ENCODE measurements at places on chromosomes 5 and 9. TPM values are rescaled to one million over a fixed set of nuclear protein-coding genes. Genes with fewer than 3 reads are reported as not detected.

Gene PCDHB5
- 61.8 TPM for total RNA-seq

Gene LRSAM1
- total RNA-seq, result 22.8 TPM

Gene FAM200C
- total RNA-seq, result not detected

Gene ZDHHC12
- 49.6 TPM for total RNA-seq

Gene TMEM171
- total RNA-seq, result not detected

Gene ARID3C
- not detected for total RNA-seq

Gene PDZD2
- 8.1 TPM for total RNA-seq

Gene PCDHB10
- total RNA-seq, result 0.21 TPM

Gene TMC1
- total RNA-seq, result not detected

Gene DMRT3
- not detected for total RNA-seq

Gene BARX1
- not detected for total RNA-seq

DNA sequence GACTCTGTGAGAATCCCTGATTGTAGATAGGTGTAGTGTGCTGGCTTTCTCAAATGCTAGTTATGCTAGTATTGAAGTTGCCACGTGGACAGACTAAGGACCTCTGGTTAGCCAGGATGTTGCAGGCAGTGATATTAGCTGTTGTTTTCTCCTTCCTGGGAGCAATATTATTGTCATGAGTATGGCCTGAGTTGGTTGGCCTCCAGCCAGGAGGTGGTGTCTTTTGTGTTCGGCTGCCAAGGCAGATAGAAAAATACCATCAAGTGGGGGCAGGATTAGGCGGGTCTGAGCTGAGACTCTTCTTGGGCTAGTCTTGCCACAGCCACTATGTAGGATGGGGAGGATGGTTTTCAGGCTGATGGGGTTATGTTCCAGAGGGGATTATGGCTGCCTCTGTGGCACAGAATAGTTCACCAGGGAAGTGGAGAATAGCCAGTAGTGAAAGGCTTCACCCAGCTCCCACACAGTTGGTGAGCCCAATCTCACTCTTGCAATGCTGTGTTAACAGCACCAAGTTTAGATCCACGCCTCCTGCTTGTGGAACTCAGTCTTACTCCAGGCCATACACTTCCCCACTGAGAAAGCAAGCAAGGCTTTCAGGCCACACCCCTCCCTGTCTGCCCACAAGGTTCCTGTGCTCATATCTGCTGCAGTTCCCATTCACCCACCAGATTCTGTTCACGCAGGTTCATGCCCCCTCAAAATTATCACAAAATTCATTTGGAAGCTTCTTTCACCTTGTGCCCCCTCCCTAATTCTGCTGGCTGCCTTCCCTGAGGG, 31.2 kb downstream of the GHR start:
- DNase-seq, result no peak

- no peak for DNase-seq
Observed at GRCh38 chr9:1198085-1198484, 147.9 kb downstream of the DMRT2 start.

GRCh38 chr5:16922430-16922829, 13.7 kb downstream of the MYO10 start:
- DNase-seq, result no peak

DNA sequence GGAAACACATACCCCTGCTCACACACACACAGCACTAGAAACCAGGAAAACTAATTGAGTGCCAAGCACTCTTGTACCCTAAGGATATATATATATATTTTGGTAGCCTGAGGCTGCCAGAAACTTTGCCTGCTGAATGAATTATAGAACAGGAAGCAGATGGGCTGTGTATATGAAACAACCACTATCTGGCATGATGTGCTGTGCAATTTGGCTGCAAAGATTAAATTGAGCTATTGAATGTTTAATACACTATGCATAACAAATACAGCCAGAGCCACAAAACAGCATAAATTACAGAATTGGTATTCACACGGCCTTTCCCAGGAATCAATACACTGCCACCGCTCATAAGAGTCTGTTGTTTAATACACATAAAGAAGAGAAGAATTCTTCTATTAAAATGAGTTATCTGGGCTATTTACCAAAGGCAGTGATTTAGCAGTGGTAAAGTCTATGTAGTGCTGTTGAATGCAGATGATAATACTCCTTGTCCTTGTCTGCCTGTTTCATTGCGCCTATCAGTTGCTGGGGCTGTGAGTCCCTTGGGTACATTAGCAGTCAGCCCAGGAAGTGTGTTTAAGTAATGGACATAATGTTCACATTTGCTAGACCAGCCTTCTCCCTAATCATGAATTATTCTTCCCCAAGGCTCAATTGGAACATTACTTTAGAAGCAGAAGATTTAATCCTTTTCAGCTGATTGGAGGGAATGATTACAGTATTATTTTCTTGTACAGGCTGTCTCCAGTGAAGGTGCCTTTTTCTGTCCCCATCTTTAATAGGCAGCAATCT, 294.3 kb downstream of the TLE1 start:
- DNase-seq, result no peak

GRCh38 chr5:76744632-76745031, 28.7 kb downstream of the F2R start:
- DNase-seq, result no peak

DNA sequence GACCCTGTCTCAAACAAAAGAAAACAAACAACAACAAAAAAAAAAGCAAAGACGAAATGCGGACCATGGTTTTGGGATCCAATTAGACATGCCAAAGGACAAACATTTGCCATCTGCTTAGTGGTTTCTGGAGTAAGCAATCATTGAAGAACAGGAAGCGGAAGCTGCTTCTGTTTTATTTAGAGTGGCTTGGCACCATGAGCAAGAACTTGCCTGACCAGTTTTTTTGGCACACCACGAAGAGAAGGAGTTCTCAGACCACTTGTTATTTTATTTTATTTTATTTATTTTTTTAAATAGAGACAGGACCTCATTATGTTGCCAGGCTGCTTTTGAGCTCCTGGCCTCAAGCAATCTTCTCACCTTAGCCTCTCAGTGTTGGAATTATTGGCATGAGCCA, 17.0 kb downstream of the BTF3 start:
- DNase-seq, result no peak

GRCh38 chr5:11822598-11822997, 81.6 kb downstream of the CTNND2 start:
- no peak for DNase-seq

- DNase-seq, result peak; percentile 37
Observed at GRCh38 chr9:37466037-37466709, 923 bp upstream of the ZBTB5 start.

DNA sequence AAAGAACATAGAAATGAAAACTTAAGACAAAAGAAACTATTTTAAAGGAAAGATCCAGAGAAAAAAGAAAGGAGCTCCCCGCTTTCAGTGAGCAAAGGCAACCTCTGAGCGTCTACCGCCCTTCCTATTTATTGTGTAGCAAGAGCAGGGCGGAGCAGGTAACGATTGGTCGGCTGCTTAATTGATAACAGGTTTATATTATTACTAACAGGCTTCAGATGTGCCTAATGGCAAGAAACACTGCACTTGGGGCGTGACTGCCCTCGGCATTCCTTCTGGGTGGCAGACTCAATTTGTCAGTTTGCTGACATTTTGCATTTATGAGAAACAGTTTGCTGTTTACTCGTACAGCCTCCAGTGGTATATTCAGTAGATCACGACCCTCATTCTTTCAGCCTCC, 482.7 kb upstream of the C9orf72 start:
- DNase-seq, result no peak

DNA sequence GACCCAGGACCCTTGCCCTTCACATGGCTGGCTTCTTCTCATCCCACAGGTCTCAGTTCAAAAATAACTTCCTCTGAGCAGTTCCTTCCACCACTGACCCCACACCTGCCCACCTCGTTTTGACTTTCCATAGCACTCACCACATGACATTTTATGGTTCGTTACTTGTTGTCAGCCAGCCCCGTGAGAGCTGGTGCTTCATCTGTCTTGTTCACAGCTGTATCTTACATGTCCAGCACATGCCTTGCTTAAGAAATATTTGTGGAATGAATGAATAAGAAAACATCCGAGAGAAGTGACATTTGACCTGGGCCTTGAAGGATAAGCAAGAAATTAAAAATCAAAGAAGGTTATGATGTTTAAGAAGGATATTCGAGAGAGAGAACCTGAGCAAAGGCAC, 193.9 kb downstream of the RFK start:
- DNase-seq, result no peak

DNA sequence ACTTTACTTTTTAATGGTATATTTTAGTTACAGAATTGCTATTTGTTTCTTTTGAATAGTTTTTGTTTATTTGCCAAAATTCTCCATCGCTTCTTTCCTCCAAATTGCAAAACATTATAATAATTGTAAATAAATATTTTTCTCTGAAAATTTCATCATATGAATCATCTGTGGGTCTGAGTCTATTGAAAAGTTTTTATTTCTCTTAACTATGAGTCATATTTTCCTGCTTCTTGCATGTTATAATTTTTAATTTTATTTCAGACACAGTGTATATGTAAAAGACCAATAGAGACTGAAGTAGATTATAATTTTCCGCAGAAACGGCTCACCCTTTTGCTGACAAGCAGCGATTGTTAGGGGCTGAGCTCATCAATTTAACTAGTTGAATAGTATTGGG, 279.1 kb upstream of the IL12B start:
- DNase-seq, result no peak

DNA sequence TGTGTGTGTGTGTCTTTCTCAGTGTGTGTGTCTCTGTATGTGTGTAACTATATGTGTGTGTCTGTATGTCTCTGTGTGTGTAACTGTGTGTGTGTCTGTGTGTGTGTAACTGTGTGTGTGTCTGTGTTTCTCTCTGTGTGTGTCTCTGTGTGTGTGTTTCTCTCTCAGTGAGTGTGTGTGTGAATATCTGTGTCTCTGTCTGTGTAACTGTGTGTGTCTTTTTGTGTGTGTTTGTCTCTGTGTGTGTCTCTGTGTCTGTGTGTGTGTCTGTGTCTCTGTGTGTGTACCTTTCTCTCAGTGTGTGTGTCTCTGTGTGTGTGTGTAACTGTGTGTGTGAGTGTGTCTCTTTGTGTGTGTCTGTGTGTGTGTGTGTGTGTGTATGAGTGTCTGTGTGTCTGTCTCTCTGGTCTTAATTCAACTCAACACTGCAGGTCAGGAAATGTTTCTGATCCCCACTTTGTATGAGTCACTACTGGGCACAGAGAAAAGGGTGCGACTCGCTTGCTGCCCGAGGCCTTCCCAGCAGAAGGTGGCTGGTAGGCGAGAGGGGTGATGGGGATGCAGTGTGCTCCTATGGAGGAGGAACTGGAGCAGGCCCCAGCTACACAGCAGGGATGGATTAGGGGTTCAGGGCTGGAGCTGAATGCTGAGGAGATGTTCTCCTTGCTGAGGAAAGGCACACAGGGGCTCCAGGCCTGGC, 52.1 kb downstream of the NSG2 start:
- no peak for DNase-seq

GRCh38 chr9:98142182-98142907, 23.3 kb upstream of the TRIM14 start:
- DNase-seq, result no peak

GRCh38 chr5:90399251-90399650, 10.3 kb downstream of the CETN3 start:
- no peak for DNase-seq

- no peak for DNase-seq
Observed at GRCh38 chr5:175377816-175378215, 66.2 kb downstream of the DRD1 start.

DNA sequence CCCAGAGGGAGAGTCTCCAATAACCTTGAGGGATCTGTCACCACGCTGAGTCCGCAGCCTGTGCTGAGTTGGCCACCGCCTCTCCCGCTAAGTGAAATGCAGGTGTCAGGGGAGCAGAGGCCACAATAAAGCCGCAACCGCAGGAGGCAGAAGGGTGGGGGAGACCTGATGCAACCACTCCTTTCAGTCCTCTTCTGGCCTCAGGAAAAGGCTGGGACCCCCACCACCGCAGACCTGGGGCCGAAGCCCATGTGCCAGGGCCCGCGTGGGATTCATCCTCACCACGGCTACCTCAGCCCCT, 576 bp downstream of the MAP1B start:
- no peak for DNase-seq

Data from ascending aorta (tissue), 2 donors.